ENCODE measurements at places on chromosomes 7 and 10.

- H3K27ac ChIP-seq, result peak overlapping the region; percentile 90
- H3K27me3 ChIP-seq, result no peaks in the 10 kb centered on the region
- peak; percentile 72 for DNase-seq
- H3K36me3 ChIP-seq, result no peaks in the 10 kb centered on the region
Measured at GRCh38 chr10:62805231-62806099, 945 bp downstream of the ADO start.

DNA sequence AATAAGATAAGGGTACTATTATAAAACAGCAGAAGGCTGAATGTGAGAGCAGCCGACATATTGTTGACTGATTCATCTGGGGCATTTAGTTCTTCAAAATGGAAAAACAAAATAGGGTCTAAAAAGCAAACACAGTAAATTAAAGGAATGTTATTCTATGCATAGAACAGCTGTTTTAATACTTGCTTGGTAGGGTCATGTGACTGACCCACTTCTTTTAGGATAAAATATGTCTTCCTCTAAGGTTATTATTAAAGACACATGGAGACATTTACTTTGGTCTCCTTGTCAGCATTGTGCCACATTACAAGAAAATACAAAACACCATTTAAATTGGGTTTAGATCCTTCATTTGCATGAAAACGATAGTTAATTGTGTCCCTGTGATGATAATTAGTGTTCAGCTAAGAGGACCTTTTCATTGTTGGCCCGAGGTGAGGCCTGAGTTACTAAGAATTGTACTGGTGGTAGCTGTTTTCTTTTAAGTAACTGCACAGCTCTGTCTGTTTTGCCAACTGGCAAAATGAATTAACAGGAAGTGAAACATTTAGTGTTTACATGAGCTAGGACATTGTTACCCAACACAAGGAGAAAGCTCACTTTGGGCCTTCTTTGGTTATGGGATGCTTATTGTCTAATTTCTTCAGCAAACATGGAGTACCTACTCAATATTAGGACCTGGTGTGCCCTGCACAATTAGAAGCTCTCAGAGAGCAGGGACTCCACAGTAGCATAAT lies 764.4 kb downstream of the LRMDA start:
- no peaks in the 10 kb centered on the region for H3K4me1 ChIP-seq
- no peak overlapping the region for H3K4me3 ChIP-seq
- H3K36me3 ChIP-seq, result no peaks in the 10 kb centered on the region
- no peak overlapping the region for H3K27ac ChIP-seq
- no peaks in the 10 kb centered on the region for H3K27me3 ChIP-seq
- DNase-seq, result no peak

- no peak overlapping the region for H3K27ac ChIP-seq
- no peaks in the 10 kb centered on the region for H3K27me3 ChIP-seq
- no peak overlapping the region for H3K4me3 ChIP-seq
- no peaks in the 10 kb centered on the region for H3K4me1 ChIP-seq
- DNase-seq, result no peak
Measured at GRCh38 chr10:43905512-43906236, 257.0 kb upstream of the ZNF32 start.

DNA sequence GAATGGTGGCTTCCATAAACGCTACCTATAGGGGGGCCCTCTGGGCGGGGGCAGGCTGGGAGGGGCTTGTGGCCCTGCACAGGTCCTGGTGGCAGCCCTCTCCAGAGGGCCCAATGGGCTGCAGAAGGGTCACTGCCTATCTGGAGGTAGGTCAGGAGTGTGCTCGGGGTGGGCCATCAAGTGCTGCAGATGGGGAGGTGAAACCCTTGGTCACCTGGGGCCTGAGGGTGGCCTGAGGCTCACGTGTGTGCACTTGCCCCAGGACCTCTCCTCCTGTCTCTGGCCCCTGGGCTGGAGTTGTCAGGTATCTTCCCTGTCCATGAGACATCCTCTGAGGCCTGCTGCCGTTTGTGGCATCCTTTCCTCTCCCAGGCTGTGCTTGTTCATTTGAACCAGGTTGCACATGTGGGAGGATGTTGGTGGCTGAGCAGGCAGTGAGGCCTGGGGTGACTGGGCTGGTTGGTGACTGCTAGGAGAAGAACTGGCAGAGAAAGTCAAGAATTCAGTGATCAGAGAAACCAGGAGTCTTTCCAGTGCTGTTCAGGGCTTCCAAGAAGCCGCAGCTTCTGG lies 21.1 kb upstream of the SH2D4B start:
- H3K36me3 ChIP-seq, result peaks cover 14% of the 10 kb centered on the region
- H3K27ac ChIP-seq, result no peak overlapping the region
- H3K27me3 ChIP-seq, result no peaks in the 10 kb centered on the region
- no peak for DNase-seq
- no peaks in the 10 kb centered on the region for H3K4me1 ChIP-seq

DNA sequence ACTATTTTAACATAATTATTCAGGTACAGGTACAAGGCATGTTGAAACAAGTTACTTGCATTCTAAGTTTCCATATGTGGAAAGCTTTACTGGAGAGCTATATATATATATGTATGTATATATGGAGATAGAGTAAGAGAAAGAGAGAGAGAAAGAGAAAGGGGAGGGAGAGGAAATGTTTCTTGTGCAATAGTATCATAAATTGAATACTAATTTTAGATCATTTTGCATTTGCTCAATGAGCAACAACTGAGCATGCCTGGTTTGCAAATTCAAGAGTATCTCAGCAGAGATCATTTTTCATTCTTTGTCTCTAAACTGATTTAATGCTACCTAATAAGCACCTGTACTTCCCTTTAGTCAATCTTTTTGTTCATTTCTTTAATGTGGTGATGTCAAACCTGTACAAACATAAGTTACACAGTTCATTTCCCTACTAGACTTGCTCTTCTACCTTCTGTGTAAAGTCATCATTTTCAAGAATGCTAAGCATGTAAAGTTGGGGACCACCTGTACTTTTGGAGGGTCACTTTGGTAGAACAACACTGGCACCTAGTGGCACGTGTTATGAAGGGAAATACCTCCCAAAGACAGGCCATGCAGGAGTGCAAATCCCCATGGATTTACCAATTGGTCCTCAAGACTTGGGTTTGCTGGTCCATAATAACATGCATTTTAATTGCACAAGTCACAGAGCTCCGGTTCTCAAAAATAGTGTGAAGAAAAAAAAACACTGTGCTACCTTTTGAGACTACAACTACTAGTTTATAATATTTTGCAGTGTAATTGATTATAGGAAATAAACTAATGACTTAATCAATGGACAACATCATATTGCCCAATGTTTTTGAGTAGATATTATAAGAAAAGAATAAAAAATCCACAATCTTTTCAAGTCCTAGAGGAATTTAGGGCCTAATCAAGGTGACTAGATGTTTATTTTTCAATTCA lies 431.2 kb upstream of the IGFBP3 start:
- H3K27me3 ChIP-seq, result no peaks in the 10 kb centered on the region
- H3K4me1 ChIP-seq, result no peaks in the 10 kb centered on the region
- peak; percentile 41 for DNase-seq
- no peak overlapping the region for H3K4me3 ChIP-seq
- H3K27ac ChIP-seq, result no peak overlapping the region

GRCh38 chr10:44519361-44519760 lies 134.5 kb upstream of the CXCL12 start:
- no peak overlapping the region for H3K4me3 ChIP-seq
- H3K4me1 ChIP-seq, result no peaks in the 10 kb centered on the region
- DNase-seq, result no peak
- H3K36me3 ChIP-seq, result no peaks in the 10 kb centered on the region
- H3K27ac ChIP-seq, result no peak overlapping the region

- no peak overlapping the region for H3K4me3 ChIP-seq
- no peak overlapping the region for H3K27ac ChIP-seq
- H3K36me3 ChIP-seq, result no peaks in the 10 kb centered on the region
- H3K4me1 ChIP-seq, result no peaks in the 10 kb centered on the region
- DNase-seq, result no peak
- no peaks in the 10 kb centered on the region for H3K27me3 ChIP-seq
Measured at GRCh38 chr7:90582164-90582563, 14.0 kb upstream of the CDK14 start.

All from pancreas (tissue), 10 donors.